Activated CD4-positive, alpha-beta T cell treated with anti-CD3 and anti-CD28 coated beads, Interleukin-2, Interleukin-4, amounts not matched to agents 100 ng/mL and 50 ng/mL, durations not matched to agents 16 hours and 8 hours (primary cell): ENCODE measurements at places on chromosomes 7 and 10.

DNA sequence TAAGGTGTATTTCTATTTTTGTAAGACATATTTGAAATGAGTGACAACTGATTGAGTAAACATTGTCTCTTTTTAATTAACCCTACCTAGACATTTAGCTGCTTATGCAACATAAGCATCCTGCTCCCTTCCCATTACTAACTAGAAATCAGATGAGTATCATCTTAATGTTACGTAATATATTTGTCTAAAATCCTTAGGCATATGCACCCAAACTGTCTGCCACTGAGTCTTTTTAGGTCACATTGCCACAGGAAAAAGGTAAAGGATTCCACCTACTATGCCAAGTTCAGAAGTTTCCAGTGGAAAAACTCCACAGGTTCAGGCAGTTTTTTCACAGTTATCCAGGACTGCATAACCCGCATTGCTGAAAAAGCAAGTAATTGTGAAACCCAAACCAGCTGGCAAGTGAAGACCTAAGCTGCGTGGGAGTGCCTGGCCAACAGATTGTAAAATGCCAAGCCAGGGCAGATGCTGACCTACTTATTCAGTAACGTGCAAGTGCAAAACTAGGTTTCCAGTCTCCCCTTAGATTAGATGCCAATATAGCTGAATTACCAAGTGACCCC, 983.7 kb downstream of the GATA3 start:
- no peak for DNase-seq

DNA sequence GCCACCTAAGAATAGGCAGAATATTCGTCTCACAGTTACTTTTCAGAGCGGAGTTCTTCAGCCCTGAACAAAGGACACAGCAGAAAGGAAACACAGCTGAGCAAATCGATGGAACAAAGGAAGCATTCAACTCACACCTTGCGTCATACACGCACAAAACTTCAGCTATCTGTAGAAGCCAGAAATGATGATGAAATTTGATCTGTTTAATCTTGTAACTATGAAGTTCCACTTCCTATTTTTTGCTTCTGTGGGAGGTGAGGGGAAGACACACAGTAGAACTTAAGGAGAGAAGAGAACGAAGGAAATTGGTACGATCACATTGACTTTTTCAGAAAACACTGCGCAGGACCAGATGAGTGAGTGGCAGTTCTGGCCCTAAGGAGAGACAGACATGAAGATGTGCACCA, 26.2 kb downstream of the FAM171A1 start:
- DNase-seq: no peak

DNA sequence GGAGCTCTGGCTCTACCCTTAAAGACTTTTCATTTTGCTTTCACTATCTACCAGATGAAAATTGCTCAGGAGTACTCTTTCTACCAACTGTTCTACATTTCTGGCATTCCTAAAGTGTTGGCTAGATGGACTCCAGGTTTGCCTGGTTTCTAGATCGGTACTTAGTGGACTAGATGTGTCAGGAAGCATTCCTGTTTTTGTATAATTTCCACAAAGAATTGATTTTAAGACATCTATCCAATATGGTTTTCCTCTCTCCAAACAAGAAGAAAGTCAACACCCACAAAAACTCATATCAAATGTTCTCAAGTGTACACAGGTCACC, 157.7 kb downstream of the CHRM2 start:
- no peak for DNase-seq

- DNase-seq: no peak
These were observed 497.8 kb downstream of the DNAJB6 start for GRCh38 chr7:157834501-157835163.

- DNase-seq: no peak
These were observed 7.1 kb downstream of the GUSB start for GRCh38 chr7:65974876-65975275.

DNA sequence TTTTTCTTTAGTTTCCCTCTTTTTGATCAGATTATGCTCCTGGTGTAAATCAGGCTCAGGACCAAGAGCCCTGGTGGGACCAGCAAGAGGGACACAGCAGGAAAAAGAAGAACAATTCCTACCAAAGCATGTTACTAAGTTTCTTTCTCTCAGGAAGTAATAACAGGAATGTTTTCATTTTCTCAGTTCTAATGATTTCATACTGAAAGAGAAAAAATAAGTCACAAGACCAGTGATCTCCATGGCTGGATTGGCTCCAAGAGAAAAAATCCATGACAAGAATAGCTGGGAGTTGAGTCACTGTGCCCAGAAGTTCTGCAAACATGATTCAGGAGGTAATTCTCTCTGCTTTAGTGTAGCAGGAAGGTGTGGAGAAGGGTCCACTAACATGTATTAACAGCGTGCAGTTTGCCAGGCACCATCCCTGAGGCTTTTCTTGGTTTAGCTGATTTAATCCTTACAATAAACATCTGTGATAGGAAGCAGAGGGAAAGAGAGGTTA, 23.8 kb upstream of the IFIT2 start:
- no peak for DNase-seq

DNA sequence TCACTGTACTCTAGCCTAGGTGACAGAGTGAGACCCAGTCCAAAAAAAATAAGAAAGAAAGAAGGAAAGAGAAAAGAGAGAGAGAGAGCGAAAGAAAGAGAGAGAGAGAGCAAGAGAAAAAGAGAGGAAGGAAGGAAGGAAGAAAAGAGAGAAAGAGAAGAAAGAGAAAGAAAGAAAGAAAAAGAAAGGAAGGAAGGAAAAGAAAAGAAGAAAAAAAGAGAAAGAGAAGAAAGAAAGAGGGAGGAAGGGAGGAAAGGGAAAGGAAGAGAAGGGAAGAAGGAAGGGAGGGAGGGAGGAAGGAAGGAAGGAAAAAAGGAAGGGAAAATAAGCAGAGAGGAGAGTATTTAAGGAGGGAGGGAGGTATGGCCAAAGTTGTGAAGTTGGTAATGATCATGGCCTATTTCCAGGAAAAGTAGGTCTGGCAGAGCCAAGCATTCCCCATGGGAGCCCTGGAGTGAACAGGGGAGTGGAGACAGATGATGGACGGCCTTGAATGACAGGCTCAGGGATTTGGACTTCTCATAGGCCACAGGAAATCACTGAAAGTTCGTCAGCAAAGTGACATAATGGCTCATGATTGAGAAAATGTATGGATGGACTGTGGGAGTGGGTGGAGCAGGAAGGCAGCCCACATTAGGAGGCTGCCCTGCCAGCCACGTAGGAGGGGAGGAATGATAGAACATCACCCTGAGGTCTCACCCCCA, 44.8 kb upstream of the CUX1 start:
- no peak for DNase-seq

DNA sequence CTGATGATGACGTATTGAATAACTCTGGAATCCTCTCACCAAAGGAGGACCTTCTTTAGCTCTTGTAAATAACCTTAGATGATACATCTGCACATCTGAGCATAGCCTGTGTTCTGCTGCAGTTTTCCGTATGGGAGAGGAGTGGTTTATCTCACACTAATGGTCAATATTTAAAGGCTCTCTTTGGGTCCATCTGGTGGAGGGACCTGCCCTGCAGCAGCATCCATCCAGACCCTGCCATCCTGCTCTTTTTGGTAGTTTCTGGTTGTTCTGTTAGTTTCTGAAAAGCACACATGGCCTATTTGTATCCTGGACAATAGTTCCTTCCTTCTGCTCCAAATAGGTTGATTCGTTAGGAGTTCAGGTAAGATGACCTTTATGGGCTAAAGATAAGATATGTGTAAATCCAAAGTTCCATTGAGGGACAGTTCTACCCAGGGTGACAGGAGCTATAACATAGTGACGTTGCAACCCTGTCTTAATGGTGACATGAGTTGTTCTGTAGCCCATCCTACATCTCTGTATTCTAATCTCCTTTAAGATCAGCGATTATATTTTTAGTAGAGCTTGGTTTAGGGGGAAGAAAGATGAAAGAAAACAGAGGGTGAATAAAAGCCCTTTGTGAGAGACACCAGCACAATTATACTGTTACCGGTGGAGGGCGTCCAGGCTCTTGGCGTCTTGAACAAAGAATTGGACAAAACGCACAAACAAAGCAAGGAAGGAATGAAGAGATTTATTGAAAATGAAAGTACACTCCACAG, 60.0 kb upstream of the KLF14 start:
- no peak for DNase-seq

- no peak for DNase-seq
These were observed 297.5 kb downstream of the HDAC9 start for GRCh38 chr7:18792871-18793595.

GRCh38 chr10:18610517-18610916, 40.9 kb downstream of the NSUN6 start:
- no peak for DNase-seq

DNA sequence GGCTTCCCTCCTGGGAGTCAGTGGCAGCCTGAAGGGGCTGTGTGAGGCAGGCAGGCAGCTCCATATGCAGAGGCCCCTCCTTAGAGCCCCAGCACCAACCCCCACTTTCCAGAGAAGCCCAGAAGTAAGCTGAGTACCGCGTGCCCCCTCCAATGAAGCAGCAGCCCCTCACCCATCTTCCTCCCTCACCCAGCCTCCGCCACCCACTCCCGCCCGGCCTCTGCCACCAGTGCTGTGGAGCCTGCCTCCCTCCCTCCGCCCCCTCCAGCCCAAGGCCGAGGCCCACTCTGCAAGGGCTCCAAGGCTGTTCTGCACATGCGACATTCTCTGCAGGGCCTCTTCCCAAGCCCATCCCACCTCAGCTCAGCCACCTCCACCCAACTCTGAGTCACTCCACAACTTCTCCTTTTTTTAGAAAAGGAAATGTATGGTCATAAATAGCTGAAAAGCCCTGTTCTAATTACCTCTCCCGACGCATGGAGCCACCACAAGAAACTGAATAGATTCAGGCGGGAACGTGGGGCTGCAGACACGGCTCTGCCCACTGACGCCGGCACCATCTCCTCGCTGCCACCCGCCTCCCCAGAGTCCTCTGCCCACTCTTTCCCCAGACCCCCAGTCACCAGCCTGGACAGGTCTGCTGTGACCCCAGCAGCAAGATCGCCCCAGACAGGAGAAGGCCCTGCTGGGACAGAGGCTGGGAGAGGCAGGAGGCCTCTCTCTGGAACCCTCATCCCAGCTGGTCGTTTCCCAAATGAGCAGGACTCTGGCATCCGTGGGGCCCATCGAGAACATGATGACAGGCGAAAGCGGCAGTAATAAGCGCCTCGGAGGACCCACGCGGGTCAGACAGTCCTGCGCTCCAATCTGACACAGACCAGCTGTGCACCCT, 213.9 kb downstream of the MAD1L1 start:
- DNase-seq: no peak

DNA sequence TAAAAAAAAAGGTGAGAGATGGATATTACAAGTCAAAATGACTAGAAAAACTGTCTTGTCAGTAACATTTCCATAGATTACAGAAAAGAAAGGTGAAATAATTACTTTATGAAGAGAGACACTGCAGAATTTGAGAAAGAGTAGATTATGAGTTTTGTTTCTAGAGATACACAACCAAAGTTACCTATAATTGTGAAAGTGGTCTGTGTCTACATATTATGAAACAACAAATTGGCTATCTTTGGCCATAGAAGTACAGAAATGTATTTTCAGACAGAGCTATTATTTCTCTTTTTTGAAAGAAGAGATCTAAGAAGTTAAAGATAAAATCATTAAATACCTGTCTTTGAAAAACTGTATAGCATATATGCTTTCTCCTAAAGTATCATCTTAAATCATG, 30.1 kb downstream of the KCND2 start:
- no peak for DNase-seq

GRCh38 chr7:78222001-78222751, 423.6 kb downstream of the PHTF2 start:
- no peak for DNase-seq

DNA sequence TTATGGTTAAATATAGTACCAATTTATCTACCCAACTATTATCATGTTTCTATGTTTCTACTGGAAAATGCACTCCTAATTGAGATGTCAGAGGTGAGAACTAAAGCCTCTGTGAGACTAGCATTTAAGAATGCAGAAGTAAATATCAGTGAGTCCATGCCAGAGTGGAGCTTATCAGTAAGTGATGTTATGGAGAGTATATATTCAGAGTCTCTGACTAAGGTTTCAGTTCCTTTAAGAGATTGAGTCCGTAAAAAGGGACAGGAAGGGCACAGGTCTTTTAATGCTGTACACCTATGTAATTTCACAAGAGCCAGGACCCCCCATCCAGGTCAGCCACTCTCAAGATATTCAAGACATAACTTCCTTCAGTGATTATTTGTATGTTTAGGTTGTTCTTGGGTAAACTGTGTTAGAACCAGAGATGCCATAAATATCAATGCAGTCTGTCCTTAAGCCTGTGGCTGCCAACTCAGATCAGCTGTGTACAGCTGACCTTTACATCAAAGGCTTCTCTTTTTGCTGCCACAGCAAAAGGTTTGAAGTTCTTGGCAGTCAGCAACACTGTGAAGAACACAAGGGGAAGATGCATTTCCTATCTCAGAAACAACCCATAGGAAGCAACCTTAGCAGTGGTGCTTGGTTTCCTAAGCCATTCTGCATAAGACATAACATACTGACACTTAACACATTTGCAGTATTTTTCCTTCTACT, 244.8 kb downstream of the BICC1 start:
- DNase-seq: no peak

DNA sequence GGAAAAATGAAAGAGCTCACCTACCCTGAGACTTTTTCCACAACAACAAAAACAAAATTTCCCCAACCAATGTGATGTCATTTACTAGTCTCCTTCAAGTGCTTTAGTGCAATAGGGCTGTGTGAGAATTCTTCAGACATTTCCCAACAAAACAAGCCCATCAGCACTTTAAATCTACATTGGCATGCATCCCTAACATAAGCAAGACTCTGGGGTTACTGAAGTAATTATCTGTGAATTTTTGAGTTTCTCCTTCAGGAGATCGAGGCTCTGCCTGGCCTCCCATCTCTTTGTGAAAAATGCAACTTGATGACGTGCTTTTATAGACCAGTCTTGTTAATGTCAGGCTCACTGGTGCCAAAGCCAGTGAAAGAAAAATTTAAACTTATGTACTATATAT, 255.6 kb downstream of the GFRA1 start:
- no peak for DNase-seq

DNA sequence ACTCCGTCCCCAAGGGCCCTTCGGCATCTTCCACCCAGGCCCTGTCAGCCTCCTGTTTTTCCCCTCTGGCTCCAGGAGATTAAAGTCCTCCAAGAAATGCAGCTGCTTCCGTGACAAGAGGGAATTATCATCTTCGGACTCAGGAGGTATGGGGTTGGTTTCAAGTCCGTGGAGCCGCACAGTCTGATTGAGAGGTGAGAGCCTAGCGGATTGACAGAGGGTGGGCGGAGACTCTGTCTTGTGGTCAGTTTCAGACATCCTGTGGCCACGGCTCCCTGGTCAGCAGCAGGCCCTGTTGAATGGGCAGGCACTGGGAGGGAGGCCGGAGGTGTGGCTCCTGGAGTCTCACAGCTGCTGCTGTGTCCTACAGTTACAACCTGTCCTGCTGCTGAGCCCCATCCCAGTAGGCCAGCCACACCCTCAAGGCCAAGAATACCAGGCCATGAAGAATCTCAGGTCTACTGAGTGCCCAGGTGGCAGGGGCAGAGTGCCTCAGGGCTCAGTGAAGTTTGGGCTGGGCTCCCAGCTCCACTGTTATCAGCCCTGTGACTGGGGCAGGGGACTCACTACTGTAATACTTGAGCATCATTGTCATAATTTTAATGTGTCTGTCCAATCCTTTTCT, 49.3 kb upstream of the ZNF716 start:
- no peak for DNase-seq
